SJCRH30 (cell line): ENCODE measurements at places on chromosomes 13 and 19. TPM values are rescaled to one million over a fixed set of nuclear protein-coding genes. Genes with fewer than 3 reads are reported as not detected.

Gene ZNF112
- 8.5 and 11.7 TPM in 2 replicates for total RNA-seq

Gene GAPDHS
- total RNA-seq, result not detected in 2 replicates

Gene ANGPTL8
- not detected in 2 replicates for total RNA-seq

Gene PEX11G
- total RNA-seq, result not detected in 2 replicates

Gene ERICH6B
- not detected in 2 replicates for total RNA-seq

Gene SLC7A1
- 30.3 and 32.6 TPM in 2 replicates for total RNA-seq

Gene MCF2L
- total RNA-seq, result 4.4 and 4.6 TPM in 2 replicates

Gene KLK4
- 0.32 and 0.48 TPM in 2 replicates for total RNA-seq

Gene ZSCAN18
- 17.5 and 17.9 TPM in 2 replicates for total RNA-seq

Gene JSRP1
- total RNA-seq, result 40.1 and 50.2 TPM in 2 replicates
